ENCODE measurements at places on chromosomes 2 and 18.

- no peak for DNase-seq
Measured at GRCh38 chr18:11884396-11885030, 23.6 kb downstream of the MPPE1 start.

- DNase-seq, result peak; percentile 3
Measured at GRCh38 chr2:64141674-64142405, 2.4 kb downstream of the PELI1 start.

DNA sequence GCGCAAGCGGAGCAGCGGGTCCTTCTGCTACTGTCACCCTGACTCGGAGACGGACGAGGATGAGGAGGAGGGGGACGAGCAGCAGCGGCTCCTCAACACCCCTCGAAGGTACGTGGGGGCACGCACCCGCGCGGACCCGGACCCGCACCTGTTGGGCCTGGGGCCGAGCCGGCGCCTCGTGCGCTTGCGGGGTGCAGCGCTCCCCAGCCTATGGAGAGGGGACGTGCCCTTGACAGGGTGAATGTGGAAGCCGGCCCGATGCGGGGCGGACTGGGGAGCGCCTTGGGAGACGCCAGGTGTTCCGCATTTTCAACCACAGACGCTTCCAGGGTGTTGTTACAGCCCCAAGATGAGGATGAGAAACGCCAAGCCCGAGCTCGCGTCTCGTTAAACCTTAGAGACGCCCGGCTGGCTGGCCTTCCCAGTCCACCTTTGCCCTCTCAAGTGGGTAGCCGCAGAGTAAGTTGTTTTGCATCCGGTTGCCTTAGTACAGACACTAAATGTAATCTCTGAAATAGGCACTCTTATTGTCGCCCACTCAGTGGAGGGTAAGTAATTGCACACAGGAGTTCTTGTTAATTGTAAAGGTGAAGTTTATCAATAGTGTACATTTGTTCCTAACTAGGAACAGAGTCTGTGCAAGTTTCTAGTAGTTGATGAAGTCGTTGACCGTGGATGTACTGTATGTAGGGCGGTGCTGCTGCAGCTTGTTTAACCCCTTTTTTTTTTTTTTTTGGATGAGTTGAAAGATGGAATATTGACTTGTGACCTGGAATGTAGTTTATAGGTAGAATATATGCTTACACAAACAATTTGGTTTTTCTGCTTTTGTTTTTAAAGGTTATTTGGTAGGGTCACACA is 815 bp downstream of the GMCL1 start:
- no peak for DNase-seq

DNA sequence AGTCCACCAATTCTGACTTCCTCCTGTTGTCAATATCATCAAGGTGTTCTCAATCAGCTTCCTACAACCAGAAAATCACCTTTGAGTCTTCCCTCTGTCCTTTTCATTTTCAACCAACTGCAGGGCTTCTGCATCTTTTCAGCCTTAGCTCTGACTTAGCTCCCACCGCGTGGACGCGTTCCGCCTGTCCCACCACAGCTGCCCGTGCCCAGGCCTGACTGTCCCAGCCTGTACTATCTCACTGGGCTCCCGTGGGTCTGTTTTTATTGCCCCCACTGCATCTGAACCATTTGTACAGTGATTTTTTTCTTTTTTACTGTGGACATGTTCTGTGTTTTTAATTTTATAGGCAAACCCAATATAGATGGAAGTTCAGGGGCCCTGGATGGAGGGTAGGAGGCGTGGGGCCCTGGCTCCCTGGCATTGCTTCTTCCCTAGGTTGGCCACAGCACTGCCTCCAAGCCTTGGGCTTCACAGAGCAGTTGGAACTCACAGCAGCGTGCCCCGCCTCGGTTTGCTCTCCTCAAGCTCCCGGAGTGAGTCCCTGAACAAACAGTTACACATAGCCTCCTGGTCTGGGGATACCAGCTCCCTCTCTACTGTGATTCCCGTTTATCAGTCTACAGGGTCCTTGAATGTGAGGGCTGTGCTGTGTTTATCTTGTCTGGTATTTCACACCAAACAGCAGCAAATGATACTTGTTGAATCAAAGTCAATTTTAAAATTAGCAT is 280.6 kb upstream of the PXDN start:
- no peak for DNase-seq

DNA sequence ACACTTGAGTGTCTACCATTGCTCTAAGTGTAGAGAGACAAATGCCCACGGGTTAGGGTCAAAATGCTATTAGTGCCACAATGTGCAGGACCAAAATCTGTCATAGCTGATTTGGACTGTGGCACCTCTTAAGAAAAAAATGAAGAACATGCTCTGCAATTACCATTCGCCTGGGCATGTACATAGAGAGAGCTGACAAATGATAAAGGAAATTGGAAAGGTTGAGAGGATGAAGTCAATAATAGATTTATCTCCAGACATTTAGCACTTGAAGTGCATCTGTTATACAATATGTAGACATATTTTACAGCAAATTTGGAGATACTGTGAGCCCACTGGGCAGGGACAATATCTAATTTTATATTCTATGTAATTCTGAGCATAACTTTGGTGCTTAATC is 804.4 kb downstream of the SATB2 start:
- no peak for DNase-seq

GRCh38 chr18:12306752-12307700 is 1.0 kb upstream of the TUBB6 start:
- peak; percentile 41 for DNase-seq

DNA sequence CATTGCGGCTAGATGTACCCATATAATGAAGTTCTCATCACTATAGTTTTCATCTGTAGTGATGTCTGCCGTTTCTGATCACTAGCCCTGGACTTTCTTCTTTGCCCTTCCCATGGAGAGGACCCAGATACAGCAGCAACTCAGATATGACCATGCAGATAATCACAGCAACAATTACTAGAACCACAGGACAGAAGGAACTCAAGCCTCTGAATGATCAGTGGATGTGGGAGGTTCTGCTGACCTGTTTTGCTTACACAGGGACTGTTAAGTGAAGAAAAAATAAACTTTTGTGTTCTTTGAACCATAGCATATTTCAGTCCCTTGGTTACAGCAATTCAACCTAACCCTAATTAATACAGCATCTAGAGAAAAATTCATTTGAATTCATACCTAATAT is 62.7 kb downstream of the ACVR1 start:
- DNase-seq, result no peak
